Activated CD4-positive, CD25-positive, alpha-beta regulatory T cell treated with anti-CD3 and anti-CD28 coated beads, Interleukin-2, amount 50 U/mL, for 16 hours (primary cell): ENCODE measurements at places on chromosomes 4 and X.

DNA sequence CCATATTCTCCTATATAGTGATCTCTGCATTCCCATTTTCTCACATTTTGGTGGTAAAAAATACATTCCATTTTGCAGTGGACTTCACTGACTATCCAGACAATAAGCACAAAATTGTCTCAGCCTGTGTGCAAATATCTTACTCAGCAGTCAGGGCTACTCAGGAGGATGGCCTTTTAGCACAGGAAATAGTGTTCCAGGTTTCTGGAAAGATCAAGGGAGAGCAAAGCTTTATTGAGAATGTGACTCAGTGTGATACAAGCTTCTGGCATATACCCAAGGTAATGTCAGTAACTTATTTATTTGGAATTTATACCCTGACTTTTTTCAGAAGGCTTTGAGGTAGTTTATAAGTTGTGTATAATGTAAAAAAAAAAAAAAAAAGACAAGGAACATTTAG, 233.4 kb downstream of the TEX13A start:
- DNase-seq, result no peak

DNA sequence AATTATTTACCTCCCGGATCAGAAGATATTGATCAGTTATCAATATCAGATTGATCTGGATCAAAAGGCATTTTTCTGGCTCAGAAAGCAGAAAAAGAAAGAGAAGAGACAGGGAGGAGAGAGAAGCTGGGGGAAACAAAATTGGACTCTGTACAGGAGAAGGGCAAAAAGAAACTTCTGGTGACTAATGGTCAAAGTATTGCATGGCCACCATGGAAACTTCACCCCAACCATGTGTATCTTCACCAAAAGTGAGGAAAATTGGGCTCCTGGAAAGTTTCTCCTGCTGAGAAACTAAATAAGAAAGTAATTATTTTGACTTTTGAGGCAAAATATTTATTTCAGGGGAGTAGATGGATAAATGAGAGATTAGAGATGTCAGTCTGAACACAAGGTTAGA, 33.9 kb downstream of the RNF150 start:
- no peak for DNase-seq

GRCh38 chr4:113446019-113446418, 315.5 kb downstream of the CAMK2D start:
- no peak for DNase-seq

DNA sequence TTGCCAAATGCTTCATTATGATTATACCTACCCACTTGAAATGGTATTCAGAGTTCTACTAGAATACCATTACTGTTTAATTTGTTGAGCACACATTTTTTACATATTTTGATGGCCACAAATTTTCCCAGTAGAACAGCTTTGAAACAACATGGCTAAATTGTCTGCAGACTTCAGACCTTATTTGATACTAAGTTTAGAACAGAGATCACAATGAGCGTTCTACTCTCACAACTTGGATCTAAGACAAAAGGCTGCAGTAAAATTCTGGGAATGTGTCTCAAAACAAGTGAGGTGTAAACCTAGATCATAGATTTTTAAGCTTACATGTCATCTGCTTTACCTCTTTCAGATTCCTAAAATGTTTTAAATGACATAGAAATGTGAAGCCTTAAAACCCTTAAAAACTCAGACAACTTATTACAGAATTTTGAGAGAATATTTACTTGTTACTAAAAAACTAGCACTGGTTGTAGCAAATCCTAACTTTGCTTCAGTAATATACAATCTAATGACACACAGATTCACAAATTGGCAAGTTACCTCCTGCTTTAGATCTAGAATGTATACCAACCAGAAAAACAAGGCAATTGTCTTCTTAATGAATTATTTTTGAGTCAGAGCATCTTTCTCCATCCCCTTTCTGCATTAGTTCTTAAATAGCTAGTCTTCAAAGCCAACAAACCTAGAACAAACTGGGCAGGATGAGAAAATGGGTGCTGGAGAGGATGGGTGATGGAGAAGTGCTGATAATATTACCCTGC, 243.3 kb downstream of the SLC7A11 start:
- DNase-seq, result no peak

GRCh38 chrX:19555683-19556082, 40.4 kb upstream of the MAP3K15 start:
- no peak for DNase-seq

GRCh38 chrX:7771788-7772438, 71.1 kb upstream of the VCX start:
- DNase-seq, result no peak

DNA sequence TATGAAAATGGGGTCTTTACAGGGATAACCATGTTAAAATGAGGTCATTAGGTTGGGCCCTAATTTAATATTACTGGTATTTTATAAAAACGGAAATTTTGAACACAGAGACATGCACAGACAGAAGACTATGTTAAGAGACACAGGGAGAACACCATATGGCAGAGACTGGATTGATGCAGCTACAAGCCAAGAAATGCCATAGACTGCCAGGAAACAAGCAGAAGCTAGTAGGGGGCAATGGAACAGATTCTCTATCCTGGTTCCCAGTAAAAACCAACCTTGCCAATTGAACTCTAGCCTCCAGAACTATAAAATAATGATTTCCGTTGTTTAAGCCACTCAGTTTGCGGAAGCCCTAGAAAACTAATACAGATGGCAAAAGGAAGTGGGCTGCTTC, 6.6 kb upstream of the GUF1 start:
- DNase-seq, result no peak

DNA sequence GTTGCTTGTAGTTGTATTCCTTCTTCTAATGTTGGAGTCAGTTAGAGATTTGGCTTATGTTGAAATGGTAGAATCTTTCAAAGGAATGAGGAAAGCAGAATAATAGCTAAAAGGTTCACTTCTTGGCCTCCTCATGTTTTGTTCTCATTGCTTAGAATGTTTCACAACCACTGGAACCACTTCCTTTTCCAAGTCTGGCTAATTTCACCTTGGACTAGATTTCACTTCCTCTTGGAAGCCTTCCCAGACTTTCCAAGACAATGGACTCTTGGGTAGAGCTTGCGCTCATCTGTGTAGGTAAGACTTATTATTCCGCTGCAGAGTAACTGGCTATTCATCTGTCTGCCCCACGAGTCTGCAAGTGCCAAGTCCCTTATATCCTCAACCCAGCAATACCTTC, 8.3 kb downstream of the SPATA18 start:
- no peak for DNase-seq

DNA sequence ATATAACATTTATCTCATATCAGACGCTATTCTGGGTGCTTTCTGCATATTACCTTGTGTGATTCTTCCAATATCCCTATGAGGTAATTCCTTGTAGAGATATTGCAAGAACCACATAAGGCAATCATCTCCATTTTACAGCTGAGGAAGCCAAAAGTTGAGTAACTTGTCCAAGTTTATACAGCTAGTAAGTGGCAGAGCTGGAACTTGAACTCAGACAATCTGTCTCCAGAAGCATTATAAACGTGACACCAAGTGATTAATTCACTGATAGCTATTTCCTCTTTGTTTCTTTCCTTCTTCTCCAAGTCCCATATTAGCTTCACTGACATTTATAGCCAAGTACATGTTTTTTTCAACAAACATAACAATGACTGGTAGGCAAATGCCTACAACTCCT, 7.3 kb downstream of the EMCN start:
- DNase-seq, result no peak

DNA sequence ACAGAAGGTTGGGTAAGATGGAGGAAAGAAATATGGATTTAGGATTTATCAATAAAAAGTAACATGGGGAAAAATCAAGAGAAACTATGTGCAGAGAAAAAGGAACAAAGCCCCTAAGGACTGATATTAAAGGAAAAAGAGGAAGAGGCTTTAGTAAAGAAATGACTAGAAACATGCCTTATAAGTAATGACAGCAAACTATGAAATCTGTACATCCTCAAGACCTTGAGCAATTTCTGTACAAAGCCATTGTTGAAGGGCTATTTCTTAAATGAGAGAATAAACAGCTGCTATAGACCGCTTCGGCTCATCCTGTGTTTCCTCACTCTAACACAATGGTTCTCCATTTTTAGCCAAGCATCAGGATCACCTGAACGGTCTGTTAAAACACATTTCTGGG, 180.3 kb upstream of the ATOH1 start:
- DNase-seq, result no peak

DNA sequence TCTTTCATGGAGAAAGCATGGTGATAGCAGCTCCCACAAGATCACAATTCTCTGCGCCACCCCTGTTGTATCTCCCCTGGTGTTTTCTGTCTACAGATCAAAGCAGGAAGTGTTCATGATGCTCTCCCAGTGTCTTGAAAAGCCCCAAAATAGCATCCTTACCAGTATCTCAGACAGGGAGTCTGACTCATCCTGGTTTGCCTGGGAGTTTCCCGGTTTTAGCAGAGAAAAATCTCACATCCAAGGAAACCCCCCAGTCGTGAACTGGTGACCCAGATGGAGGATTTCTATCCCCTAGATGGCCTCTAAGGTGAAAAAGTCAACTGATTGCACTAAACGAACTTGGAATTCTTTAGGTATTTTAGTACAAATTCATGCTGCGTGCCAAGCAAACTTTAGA, 64.3 kb upstream of the NR0B1 start:
- DNase-seq, result no peak

GRCh38 chr4:62644372-62644771, 1444.2 kb downstream of the ADGRL3 start:
- DNase-seq, result no peak

DNA sequence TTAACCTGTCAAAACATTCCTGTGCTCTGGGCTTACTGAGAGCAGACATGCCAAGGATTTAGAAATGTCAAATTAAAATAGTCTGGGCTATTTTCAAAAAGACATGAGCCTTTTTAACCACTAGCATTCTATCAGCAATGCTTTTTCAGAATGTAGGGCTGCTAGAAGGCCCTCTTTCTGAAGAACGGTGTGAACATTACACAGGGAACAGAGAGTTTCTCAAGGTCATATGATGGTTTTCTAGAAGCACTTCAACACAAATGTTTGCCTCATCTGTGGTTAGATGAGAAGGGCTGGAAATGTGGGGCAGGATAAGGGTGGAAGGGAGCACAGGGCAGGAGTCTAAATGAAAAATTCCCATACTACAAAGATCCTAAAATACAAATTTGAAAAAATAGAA, 39.3 kb downstream of the GRIA3 start:
- DNase-seq, result no peak

DNA sequence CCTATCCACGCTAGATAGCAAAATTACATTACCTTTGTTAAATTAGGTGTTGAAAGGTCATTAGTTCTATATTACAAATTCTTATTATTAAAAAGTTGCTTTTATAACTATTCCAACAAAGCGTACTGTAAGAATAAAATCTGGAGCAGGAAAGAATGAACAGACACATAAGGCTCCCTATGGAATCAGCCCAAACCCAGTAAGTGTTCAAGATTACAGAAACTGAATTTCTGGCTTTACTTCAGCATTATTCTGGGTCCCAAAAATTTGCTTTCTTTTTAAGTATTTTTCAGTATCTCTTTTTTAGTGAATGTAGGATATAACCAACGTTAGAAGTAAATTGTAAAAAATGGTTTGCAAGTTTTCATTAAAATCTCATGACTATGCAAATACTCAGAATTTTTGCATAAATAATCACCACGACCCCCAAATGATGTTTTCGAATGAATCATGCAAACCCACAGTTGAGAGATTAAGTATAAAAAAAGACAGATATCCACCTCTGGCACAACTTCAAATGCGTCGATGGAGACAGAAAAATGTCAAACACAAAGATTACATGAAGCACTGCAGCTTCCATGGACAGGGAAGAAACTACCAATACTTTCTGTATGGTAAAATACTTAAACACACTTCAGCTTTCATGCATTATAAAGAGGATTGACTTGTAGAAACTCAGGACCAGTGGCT, 238.5 kb downstream of the RASL11B start:
- no peak for DNase-seq

- DNase-seq, result no peak
Observed at GRCh38 chr4:149746276-149746675, 69.4 kb downstream of the IQCM start.

- no peak for DNase-seq
Observed at GRCh38 chr4:186264660-186265059, 1.3 kb upstream of the F11 start.

DNA sequence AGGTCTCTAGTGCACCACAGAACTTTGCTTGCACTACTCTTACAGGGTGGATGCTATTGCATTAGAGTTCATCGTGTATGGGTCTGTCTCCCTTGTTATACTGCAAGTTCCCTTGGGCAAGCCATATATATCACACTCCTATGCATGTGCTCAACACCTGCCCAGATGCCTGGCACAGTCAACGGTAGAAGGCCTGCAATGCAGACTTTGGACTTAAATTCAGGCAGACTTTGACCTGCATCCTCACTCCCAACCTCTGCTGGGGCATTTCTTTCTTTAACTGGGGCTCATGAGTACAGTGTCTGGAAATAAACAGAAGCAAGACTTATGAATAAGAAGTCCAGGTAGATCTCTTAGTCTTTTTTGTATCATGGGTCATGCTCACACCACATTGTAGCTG, 148.2 kb downstream of the LDB2 start:
- no peak for DNase-seq

DNA sequence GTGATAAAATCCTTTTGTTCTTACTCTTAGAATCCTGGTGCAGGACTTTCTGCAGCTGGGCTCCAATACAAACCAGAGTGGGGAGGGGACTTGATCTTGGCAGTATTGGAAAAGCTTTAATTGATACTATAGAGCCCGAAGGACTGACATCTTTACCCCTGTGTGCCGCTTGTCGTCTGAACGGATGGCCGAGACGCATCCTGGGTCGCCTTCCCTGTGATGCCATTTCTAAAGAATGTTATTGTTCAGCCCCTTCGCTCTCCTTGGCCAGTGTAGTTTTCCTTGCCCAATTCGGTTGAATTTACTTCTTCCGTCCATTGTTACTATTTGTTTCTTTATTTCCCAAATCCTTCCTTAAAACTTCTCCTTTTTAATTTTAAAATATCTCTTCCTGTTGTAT, 80.9 kb downstream of the CLDN34 start:
- no peak for DNase-seq

DNA sequence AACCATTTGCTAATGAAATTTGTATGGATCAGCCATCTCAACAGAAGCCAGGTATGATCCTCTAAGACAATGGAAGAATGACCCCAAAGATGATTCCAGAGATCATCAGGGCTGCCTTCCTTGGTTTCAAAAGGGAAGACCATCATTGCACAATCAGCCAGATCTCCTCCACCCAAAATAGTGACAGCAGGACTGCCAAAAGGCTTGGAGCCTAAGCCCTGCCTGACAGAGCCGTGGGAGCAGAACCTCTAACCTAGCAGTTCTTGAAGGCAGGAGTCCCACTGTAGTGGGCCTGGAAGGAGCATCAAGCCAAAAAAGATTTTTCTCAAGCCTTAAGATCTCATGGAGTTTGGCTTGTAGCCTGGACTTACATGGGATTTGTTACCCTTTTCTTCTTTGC, 226.0 kb downstream of the RASL11B start:
- DNase-seq, result no peak

DNA sequence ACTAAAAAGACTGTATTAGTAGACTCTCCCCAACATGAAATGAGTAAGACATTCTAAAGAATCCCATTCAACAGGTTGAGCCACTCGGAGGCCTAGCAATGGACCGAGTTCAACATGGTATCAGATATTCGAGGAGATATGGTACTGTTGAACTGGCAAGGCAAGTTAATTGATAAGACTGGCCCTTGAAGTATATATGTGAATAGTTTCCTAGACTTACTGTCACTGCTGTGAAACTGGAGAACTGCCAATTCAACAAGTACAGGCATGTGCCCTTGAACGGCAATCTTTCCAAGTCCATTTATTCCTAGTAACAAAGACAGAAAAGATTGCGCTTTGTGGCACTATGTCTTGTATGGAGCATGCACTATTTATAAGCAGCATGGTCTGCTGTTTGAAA, 24.4 kb downstream of the FAT1 start:
- DNase-seq, result no peak

GRCh38 chr4:91729851-91730250, 573.9 kb upstream of the GRID2 start:
- no peak for DNase-seq
